B cell (primary cell): ENCODE measurements at places on chromosomes 6 and 20.

DNA sequence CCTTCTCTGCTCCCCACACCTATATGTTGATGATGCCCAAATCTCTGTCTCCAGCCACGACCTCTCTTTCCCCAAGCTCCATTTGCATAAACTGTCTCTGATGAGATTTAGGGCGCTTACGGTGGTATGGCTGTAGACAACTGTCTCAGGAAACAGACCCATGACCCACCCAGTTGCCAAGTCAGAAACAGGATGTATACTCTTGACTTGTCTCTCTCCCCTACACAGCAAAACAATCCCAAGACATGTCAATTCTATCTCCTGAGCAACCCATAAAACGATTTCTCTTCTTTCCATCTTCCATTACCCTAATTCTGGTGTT lies 13.9 kb downstream of the GNL1 start:
- peak; percentile 79 for DNase-seq

DNA sequence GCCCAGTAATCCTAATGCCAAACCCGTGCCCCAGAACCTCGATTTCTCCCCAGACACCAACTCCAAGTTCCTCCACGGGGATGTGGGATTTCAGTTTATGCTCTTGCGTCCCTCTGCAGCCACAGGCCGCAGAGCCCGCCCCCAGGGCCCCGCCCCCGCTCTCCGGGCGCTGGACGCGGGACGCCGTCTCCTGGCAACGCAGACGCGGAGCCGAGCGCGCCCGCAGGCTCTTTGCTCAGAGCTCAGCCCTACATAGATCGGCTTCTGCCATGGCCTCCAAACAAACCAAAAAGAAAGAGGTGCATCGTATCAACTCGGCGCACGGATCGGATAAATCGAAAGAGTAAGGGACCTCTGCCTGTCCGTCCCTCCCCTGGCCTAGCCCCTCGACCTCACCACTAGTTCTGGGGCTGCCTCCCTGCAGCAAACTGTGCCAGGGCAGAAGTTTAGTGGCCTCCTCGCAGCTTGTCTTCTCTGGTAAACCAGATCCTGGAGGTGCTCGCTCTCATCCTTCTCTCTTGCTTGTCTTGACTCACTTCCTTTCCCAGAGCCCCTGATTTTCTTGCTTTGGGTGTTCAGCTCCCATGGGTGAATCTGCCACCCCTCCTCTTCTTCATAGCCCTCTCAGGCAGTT lies at the start of gene ADGB:
Gene ADGB (plus strand): TSS at position 201 of the 634 bp plus-strand sequence. CDS start 69 bp downstream, at position 270.
- DNase-seq: no peak

DNA sequence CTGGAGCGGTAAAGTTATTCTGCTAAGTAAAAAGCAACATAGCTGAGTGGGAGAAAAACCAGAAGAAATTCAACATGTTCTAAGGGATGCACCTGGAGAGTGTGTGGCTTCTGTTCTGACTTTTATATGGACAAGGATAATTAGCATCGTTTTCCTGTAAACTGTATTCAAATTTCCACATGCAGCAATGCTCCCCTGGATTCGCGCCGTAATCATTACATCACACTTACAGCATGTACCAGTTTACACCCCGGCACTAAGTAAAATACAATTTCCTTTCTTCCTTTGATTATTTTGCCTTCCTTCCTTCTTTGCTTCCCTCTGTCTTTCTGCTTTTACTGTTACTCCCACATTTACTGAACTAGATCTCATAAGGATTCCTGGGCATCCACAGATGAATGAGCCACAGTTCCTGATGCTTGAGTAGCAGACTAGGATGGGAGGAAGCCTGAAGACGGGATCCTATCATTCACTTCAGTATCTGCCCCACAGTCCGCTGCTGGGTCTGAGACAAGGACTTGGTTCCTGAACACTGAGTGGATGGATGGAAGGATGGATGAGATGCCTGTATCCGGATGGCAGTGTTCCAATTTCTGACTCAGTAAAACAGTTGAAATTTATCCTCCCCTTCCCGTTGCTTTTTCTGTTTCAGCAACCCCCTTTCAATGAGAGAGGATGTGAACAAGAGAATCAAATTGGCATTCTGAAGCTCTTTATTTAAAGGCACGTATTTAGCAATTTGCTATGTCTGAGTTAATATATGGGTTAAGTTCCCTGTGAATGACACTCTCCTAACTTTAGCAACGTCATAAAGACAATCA lies 174.6 kb downstream of the GJA10 start:
- DNase-seq: no peak

- DNase-seq: peak; percentile 59
Observed at GRCh38 chr6:156883497-156884252, 106.5 kb downstream of the ARID1B start.

DNA sequence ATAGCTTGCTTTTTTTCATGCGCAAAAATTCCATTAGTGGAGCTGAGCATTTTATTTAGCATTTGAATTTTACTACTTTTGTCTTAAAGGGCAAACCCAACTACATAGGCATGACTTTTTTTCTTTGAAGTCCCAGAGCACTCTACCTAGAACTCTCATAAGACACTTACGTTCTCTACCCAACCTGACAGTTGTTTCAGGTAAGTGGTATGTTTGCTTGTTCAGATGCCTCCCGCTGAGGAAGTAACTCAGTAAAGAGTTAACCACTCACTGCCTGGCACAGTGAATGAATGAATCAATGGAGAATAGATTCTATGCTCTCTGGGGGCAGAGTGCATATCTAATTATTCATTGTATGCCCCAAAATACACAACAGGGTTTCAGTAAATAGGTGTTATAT lies 212.3 kb upstream of the PRDM1 start:
- DNase-seq: no peak

- DNase-seq: no peak
Observed at GRCh38 chr6:5644523-5645185, 362.1 kb downstream of the NRN1 start.

DNA sequence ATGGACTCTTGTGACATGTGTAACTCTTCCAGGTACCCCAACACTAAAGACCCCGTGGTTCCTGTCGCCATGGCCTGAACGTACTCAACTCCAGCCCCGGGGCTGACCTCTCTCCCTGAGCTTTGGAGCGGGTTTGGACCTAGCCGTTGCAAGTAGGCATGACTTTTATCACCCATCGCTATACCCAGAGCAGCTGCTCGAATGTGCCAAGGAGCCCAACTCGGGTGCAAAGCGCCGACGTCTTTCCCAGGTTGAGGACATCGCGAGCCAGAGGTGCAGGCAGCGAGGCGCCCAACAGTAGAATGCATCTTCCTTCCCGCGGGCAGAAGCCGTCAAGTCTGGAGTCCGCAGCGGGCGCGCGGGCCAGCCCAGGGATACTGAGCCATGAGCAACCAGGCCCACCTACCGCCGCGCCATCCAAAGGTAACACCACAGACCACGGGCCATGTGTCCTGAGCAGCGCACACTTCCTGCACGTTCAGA lies 5.7 kb upstream of the LAMP5 start:
- no peak for DNase-seq

- no peak for DNase-seq
Observed at GRCh38 chr20:62064770-62065673, 659 bp downstream of the TAF4 start.

DNA sequence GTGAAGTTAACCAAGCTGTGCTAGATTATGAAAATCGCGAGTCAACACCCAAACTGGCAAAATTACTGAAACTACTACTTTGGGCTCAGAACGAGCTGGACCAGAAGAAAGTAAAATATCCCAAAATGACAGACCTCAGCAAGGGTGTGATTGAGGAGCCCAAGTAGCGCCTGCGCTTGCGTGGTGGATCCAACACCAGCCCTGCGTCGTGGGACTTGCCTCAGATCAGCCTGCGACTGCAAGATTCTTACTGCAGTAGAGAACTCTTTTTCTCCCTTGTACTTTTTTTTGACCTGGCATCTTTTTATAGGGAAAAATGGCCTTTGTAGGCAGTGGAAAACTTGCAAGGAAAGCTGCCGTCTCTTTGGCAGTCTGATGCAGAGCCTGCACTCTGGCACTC lies 6.8 kb downstream of the GID8 start:
- no peak for DNase-seq

DNA sequence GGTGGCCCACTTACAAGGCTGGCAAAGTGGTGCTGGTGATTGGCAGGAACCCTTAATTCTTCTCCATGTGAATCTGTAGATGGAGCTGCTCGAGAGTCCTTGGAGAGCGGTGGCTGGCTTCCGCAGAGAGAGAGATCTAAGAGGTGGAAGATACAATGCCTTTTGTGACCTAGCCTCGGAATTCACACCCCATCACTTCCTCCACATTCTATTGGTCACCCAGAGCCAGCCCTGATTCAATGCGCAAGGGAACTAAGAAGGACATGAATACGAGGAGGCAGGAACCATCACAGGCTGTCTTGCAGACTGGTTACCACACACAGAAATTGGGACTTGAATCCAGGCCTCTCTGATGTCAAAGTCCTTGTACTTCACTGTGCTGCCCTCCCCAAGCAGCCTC lies 128.9 kb upstream of the PROKR2 start:
- DNase-seq: no peak

GRCh38 chr6:57013521-57013926 lies 33.0 kb upstream of the KIAA1586 start:
- DNase-seq: no peak

- DNase-seq: no peak
Observed at GRCh38 chr6:126188279-126188909, 151.5 kb upstream of the CENPW start.

- DNase-seq: no peak
Observed at GRCh38 chr20:23966927-23967615, 21.5 kb downstream of the GGTLC1 start.

DNA sequence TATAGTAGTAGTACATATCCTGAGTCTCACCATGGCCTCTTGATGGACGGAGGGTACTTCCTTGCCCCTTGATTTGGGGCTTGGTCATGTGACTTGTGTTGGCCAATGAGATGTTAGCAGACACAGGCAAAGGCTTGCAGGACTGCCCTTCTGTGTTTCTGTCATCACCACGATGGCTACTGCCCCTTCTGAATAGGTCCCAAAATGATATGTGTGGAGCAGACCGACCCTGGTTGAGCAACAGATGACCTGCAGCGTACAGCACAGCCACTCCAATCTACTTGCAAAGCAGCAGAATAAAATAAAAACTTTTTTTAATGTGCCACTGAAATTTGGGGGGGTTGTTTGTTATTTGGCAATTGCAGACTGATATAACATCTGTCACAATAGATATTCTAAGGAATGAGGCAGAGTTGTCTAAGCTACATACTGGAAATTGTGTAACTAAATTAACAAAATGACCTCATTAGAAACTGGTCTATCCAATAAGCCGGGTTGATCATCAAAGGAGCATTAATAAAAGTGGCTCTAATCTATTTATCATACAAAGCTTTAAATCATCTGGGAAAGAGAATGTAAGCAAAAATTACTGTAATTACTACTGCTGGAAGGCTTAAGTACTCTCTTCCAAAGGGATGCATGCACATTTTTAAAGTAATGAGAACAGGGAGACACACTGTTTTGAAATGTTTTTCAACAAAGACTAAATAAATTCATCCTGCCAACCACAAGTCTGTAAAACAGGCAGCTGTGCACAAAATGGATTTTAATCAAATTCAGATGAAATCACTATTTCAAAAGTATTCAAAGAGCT lies 209.5 kb downstream of the KIF16B start:
- no peak for DNase-seq

GRCh38 chr20:43812216-43812615 lies 85.4 kb upstream of the GTSF1L start:
- no peak for DNase-seq

- DNase-seq: no peak
Observed at GRCh38 chr6:141809901-141810300, 322.8 kb upstream of the GJE1 start.

DNA sequence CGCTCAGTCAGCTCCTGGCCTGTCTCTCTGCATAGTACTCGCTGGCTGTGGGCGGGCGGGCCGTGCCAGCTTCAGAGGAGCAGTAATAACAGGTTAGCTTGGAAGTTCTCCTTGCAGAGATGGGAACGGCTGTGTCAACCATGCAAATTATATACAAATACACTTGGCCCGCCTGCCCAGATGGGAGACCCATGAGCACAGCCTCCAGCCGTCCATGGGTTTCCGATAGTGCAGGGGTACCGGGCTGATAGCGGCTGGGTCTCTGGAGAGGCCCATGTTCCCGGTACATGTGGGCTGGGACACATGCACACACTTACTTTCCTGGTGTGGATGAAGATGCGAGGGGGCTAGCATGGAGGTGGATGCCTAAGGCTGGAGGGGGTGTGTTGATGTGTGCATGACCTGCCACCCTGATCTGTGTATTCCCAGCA lies 12.8 kb upstream of the ZNF831 start:
- DNase-seq: no peak

GRCh38 chr6:73710470-73710869 lies 14.5 kb downstream of the CD109 start:
- no peak for DNase-seq

GRCh38 chr6:35299674-35300073 lies 2.1 kb downstream of the DEF6 start:
- peak; percentile 81 for DNase-seq

GRCh38 chr6:130259557-130259956 lies 36.8 kb upstream of the SAMD3 start:
- no peak for DNase-seq

DNA sequence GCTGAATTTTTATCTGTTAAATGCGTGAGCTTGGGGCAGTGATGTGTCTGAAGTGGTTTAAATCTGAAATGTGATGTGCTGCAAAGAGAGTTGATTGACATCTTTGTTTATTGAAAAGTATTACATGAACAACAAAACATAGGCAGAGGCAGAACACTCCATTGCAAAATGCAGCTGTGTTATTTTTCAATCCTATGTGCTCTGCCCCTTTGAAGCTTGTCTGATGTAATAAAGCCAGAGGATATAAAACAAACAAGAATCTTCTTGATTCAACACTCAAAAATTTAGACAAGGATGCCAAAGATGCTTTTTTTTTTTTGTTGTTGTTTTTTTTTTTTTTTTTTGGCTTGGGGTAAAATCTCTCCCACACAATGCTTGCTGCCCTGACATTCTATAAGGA lies 482.4 kb upstream of the MMS22L start:
- DNase-seq: no peak

DNA sequence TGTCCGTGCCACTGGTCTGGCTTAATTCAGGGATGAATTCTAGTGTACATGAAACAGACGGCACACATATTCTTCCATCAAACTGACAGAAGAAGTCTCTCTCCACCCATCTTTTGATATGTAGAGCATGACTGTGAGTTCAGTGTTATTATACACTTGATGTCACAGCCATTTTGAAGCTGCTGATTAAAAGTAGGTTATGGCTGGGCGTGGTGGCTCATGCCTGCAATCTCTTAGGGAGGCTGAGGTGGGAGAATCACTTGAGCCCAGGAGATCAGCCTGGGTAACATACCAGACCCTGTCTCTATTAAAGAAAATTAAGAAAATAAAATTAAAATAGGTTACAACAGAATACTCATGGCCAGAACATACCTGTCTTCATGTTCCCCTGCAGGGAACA lies 20.7 kb downstream of the C6orf15 start:
- no peak for DNase-seq

DNA sequence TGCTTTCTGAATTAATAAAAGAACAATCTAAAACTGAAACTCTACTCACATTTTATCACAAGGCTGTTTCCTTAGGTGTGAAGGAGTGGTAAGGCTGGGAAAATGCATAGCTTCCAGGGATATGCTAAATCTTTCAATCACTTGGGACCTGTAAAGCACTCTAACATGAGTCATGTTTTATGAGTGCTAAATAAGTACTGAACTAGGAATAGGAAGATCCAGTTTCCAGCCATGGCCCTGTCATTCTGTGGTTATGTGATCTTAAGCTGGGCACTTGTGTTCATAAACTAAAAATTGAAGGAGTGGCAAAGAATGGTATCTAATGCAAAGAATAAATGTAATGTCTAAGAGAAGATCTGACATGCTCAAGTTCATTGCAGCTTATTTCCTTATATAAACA lies 6.1 kb upstream of the TMEM200A start:
- DNase-seq: no peak
